Fibroblast of skin of left quadriceps (primary cell): ENCODE measurements at places on chromosomes 4 and X.

GRCh38 chrX:153763298-153763932 lies 634 bp upstream of the PLXNB3 start:
- no peak for DNase-seq

DNA sequence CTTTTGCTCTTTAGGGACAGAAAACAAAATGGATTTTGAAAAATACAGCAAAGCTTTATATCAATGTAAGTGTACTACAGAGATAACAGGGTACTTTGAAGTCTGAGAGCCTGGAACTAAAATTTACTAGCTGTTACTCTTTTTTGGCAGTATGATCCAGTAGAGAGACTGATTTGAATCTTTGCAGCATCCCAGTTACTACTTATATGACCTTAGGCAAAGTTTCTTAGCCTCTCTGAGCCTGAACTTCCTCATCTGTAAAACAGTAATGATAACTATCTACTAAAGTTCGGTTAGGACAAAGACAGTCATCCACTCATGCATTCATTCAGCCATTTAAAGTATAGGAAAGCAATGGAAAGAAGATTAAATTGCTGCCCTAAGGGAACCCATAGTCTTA lies 10.1 kb downstream of the BRWD3 start:
- no peak for DNase-seq

GRCh38 chrX:27998666-27999065 lies 17.4 kb upstream of the DCAF8L1 start:
- DNase-seq = no peak

GRCh38 chr4:38659346-38659745 lies 4.7 kb upstream of the KLF3 start:
- no peak for DNase-seq

- DNase-seq = no peak
Observed at GRCh38 chr4:151581570-151581969, 172.6 kb downstream of the FHIP1A start.

GRCh38 chr4:6498511-6499237 lies 26.3 kb upstream of the PPP2R2C start:
- no peak for DNase-seq

GRCh38 chr4:56276547-56276946 lies 110.7 kb downstream of the AASDH start:
- no peak for DNase-seq

DNA sequence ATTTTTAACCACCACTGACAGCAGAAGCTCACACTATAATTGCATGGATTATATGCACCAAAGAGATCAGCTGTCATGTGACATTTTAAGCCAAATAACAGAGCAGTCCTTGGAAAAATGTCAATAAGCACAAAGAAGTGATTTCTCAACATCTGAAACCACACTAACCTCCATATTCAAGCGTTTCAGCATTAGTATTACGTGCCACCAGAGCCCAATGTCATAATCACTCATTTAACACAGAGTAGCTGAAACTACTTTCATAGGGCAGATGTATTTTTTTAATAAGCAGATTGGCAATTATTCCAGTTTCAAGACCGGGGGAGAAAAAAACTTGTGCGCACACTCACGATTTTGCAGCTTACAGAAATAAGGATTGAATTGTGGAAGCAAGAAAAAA lies 76.6 kb downstream of the SH3KBP1 start:
- DNase-seq = peak; percentile 50
